ENCODE measurements at places on chromosomes 5 and 9.

GRCh38 chr9:135737840-135738521 is 36.0 kb downstream of the KCNT1 start:
- no peak for DNase-seq

- DNase-seq, result no peak
Measured at GRCh38 chr5:143638654-143639053, 173.3 kb upstream of the HMHB1 start.

DNA sequence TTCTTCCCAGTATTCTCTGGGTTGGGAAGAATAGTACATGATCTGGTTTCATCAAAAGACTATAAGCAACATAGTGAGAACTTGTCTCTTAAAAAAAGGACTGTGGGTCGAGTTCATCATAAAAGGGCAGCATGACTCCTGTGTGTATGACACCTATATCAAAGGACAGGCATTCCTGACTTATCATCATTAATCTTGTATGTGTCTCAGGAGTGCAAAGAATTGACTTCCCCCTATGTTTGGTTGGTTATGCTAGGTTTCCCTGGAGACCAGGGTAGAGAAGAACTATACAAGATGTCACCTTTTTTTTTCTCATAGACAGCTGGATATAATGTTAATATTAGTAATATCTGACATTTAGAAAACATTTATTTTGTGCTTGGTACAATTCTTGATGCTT is 173.1 kb upstream of the ANKRD55 start:
- DNase-seq, result no peak

DNA sequence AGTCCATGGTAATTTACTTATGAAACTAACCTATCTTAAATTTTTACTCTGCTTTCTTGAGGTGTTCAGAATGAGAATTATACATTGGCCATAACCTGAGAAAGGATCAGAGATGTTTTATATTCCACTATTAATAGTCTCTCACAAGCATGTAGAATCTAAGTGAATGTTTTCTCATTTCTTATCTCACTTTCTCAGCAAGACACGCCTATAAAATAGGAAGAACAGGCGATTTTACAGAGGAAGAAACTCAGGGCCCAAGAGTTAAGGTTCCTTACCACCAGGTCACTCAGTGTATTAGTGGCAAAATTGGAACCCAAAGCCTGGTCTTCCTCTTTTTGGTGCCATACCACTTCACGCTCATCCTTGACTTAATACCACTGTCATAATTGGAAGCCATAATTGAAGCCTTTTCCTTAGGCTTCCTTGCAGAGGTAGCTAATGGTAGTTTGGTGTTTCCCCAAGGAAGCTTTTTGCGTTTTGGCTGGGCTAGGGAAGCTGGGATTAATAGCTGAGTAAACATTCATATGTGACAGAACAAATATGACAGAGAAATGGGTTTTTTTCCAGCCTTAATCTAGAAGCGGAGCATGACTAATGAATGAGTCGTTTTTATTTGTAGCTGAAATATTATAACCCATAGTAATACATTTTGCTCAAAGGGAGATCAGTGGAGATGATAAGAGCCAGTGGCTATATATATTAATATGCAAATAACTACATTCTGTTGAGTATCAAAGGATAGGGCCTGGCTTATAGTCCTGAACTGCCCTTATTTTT is 16.9 kb downstream of the HMGXB3 start:
- peak; percentile 47 for DNase-seq

DNA sequence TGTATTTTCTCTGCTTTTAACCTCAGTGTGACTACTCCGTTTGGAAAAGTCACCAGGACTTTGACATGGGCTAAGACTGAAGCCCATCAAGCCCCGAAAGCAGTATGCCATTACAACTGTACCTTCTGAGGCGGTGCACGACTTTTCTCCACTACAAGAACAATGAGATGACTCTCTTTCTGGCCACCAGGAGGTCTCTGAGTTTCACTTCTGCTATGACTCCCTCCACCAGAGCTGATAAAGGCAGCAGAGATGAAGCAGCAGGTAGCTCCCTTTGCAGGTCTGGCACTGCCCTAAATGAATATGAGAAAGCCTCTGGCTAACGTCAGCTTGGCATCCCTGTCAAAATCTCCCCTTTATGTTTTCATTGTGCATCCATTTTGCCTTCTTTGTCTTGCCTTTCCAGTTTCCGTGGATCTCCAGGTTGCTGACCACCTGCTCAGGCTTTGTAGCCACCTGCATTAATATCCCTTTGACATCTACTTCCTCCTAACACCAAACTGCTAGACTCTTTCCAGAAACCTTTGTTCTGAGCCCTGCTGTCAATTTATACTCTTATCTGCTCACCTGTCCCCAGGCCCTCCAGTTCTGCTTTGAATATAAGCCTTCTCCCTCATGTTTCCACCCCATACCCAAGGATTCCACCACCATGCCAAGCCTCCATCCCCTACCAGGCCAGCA is 221.7 kb downstream of the ZNF608 start:
- no peak for DNase-seq

DNA sequence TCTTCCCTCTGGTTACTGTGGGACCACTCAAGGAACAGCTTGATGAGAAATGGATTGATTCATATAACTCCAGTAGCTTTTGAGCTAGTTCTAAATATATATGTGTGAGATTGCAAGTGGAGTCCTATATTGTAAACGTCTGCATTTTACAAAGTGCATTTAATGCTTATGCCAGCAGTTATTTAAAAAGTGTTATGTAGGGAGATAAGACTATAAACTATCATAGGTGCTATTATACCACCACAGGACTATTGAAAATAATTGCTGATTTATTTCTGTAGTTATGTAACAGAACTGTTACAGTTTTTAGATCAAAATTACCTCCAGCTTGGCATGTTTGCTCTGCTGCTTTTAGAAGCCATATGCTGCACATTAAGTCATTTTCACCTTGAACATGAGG is 36.2 kb downstream of the PTCD2 start:
- DNase-seq, result no peak

DNA sequence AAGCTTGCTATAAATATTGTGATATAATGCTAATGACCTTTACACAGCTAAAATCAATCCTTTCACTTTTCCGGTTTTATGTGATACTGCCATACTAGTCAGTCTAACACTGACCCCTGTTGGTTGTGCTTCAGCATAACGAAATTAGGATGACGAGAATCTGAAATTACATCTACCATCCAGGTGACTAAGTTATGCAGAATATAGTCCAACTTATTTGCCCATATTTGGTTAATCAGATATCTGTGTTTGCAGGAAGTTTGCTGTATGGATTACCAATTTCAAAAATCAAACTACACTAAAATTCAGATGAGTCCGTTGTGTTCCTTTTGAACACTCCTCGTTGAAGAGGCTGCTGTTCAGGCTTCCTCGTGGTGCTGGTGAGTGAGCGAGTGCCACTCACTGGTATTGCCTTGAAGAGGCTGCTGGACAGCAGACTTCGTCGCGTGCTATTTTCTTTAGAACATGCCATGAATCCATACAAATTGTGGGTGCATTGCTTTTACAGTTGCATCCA is 32.5 kb downstream of the TENT4A start:
- DNase-seq, result peak; percentile 80
